ENCODE measurements at places on chromosomes 4 and X.
A peak's percentile ranks its signal among the peaks of the same experiment; 100 is the strongest.

- no peak for DNase-seq
Measured at GRCh38 chr4:177256950-177257349, 52.7 kb upstream of the NEIL3 start.

DNA sequence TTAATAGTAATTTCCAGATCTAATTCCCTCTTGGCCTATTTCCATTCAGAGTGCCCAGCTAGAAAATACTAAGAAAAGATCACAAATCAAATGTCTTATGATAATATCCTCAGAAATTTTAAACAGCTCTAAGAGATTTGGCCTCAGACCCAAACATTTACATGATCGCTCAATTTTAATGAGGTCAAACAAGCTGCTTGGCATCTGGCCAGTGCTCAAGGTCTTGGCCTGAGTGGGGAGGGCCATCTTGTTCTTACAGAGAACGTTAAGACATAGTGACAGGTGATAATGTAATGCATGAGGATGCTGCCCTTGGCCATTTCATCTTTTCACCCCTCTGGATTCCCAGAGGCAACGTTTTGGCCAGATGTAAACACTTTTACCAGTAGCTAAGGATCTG, 159.2 kb upstream of the SLC7A11 start:
- DNase-seq, result peak; percentile 58

GRCh38 chrX:1870421-1870820, 255.6 kb downstream of the ASMT start:
- no peak for DNase-seq

GRCh38 chr4:113584407-113585150, 177.0 kb downstream of the CAMK2D start:
- DNase-seq, result no peak

DNA sequence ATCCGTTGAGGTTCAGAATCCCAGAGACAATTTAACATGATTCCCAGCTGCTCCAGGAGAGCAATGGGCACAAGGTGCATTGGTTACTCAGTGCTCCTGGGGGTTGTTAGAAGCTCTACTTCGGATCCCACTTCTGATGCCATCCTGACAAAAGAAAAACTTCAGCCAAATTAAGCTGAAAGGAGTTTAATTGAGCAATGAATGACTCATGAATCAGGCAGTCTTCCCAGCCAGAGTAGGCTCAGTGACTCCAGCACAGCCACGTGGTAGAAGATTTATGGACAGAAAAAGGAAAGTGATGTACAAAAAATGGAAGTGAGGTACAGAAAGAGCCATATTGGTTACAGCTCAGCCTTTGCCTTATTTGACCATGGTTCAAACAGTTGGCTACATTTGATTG, 95.7 kb downstream of the PWWP3B start:
- no peak for DNase-seq

DNA sequence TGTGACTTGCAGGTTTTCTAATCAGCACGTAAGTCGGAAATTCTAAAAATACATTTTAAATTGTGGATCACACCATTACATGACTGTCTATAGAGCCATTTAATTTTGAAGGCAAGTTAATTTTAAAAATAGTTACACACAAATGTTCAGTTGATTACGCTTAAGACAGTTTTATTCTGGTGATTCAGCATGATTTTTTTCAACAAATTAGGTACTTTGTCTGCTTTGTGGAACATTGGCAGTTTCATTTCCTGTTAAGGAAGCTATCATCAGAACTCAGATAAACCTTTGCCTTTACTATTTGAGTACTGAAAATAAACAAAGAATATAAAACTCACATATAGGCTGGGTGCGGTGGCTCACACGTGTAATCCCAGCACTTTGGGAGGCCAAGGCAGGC, 19.5 kb downstream of the SAT1 start:
- no peak for DNase-seq

GRCh38 chrX:96433409-96434077, 251.1 kb upstream of the DIAPH2 start:
- no peak for DNase-seq

DNA sequence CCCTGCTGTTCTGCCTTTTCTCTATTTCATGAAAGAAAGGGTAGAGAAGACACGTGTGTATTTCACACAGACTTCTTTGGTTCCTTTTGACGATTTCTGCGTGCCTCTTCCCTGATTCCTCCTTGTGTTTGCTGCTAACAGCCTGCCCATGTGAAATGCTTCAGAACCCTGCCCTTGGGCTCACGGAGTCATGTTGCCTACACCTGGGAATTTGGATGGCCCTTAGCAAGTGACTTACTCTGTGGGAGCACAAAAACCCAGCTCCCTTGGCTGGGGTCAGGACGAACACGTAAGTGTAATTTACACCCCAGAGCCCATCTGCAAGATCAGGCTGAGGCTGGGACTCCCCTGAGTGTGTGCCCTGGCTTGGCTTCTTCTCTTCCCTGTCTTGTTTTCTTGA, 220.3 kb upstream of the BCOR start:
- DNase-seq, result no peak

GRCh38 chr4:152265149-152265621, 270.7 kb downstream of the FBXW7 start:
- no peak for DNase-seq

GRCh38 chr4:140237616-140238350, 83.8 kb upstream of the MAML3 start:
- DNase-seq, result peak; percentile 63

DNA sequence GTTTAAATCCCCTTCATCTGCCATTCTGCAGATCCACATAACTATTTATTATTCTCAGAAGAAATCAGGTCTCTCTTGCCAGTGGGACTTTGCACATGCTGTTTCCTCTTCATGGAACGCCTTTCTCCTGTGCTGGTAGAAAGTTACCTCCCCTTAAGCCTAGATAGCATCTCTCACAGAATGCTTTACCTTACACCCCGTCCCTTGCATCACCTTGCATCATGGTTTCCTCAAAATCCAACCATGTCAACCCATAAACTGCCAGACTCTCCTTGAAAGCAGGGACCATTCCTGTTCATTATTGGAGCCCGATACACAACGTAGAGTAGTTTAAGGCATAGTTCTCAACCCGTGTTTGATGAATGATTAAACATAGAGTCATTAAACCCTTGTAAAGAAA, 396.2 kb upstream of the F9 start:
- DNase-seq, result no peak

DNA sequence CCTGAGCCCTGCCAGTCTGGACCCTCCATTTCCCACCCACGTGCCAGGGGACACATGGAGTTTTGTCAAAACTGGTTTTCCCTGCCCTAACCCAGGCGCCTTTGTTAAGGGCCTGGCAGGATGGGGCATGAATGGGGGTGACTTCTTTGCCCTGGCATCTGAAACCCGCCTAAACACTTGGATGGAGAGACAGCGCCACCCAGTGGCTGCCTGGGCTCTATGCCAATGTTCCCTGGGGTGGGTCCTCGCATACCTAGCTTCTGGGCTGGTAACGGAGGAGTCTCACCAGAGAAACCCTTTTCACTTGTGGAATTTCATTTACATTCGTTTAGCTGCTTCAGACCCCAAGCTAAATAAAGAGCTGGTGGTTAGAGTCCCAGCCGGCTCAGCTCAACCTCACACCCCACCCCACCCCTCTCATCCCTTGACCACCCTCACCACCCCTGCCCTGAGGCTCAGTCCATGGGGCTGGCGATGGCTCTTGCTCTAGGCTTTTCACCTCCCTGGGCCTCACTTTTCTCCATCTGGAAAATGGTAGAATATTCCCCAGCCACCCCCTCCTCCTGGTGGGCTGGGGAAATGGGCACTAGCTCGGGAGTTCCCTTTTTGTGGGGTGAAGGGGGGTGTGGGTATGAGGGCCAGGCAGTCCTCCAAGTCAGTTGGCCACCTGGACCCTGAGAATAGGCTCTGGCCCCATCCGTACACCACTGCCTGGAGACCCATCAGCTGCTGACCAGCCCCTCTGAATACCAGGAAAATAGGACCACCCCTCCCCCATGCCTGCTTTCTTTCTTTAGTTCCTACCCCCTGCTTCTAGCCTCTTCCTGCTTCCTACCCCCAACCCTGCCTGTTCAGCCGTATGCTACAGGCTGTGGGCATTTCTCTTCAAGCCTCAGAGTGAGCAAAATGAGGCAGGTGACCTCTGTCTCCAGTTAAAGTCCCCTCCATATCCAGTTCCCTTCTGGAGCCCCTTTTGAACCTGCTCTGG, 57.1 kb upstream of the PJA1 start:
- peak; percentile 80 for DNase-seq

DNA sequence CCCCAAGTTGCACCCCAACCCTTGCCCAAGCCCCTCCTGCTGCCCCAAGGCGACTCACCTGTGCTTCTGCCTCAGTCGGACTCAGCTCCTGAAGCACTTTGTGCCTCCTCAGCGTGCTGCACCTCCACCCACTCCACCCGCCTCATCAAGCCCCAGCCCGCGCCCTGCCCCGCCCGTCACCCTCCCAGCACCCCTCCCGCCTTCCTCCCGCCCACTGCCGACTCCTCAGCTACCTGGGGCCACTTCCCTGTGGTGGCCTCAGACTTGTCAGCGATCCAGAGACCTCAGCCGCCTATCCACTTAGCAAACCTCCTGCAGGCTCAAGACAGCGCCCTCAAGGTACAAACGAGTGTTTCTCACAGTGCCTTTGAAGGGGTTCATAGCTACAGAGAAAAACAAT, 19.6 kb upstream of the IQCM start:
- no peak for DNase-seq

DNA sequence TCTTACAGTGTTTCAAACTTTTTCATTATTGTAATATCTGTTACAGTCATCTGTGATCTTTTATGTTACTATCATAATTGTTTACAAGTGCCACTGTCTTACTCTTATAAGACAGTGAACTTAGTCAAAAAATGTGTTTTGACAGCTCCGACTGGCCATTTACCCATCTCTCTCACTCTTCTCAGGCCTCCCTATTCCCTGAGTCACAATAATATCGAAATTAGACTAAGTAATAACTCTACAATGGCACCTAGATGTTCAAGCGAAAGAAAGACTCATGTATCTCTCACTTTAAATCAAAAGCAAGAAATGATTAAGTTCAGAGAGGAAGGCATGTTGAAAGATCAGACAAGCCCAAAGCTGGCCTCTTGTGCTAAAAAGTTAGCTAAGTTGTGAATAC, 184.2 kb downstream of the CDS1 start:
- no peak for DNase-seq

- no peak for DNase-seq
Measured at GRCh38 chr4:184740980-184741391, 7.1 kb upstream of the CENPU start.

DNA sequence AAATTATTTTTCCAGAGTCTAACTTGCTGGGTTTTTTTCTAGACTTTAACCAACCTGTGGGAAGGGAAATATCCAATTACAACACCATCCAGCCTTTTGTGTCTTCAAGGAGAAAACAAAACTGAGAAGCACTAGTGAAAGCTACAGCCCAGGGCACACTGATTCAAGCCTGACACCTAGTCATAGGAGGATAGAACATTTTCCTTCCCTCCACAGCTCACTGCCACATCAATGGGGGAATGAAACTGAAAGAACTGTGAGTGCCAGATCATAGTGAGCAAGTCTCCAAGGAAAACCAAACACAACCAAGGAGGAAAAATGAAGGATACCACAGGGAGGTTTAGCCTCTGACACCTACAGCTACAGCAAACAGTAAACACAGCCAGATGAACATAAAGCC, 43.3 kb upstream of the MAGEA8 start:
- DNase-seq, result no peak

DNA sequence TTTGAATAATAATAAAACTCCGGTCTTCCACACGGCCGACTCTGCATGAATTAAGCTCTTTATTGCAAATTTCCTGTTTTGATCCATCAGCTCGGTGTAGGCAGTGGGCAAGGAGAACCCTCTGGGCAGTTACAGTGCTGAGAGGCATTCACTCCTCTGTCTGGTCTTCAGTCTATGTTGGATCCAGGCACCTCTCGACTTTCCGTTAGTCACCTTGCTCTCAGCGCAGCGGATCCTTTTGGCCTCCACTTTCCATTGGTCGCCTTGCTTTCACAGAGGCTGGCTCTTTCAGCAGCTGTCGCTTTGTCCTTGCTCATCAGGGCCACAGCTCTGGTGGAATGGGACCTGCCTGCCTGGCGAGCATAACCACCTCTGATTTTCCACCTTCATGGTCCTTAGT, 52.9 kb downstream of the TRMT44 start:
- DNase-seq, result no peak

DNA sequence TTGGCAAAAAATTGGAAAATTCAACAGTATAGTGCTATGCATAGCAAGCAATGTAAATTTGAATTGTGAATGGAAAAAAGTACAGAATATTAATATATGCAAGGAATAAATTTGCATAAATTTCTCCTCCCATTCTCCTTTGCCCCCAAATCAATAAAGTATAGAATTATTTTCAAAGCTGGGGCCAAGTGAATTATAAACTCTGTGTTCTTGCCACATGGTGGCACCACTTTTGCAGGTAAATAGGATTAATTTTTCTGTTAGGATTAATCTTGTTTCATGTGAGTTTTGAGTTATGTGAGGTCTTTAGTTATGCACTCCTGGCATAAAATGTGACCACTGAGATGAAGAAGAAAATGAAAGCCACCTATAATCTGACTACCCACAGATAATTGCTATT, 19.9 kb downstream of the COPS4 start:
- DNase-seq, result no peak

- DNase-seq, result no peak
Measured at GRCh38 chr4:161419822-161420221, 744.0 kb downstream of the FSTL5 start.

DNA sequence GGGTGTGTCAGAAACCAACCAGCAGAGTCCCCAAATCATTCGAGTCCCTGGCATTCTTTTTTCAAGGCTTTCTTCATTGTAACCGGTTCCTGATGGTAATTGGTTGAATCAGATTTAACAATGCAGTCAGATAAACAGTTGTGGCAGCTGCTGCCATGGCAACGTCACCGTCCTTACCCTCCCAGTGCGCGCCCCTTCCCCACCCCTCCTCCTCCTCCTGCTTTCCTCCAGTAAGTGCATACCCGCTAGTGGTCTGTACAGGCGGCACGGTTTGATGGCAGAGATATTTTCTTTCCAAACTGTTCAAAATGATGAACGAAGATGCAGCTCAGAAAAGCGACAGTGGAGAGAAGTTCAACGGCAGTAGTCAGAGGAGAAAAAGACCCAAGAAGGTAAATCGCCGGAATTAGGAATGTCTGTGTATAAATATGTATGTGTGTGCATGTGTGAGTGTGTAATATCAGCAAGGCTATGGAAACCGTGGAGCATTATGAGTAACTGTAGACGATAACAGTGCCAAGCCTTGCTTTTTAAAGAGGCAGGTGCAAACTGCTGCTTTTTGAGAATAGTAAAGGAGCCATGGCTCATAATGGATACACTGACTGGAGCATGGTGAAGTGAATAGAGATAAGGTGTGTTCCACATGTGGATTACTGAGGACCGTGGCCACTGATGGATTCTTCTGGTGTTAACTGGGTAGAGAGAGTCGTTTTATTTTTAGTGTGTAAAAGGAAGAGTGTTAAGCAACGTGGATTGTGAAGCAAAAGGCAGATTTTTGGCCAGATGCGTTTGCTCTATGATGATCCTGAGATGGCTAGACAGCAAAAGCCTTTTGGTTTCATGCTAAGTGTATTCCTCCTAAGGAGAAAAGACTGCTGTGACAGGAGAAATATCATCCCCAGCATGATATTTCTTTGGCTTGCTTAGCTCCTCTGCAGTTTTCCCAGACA, at the start of gene ANK2:
Gene ANK2 (plus strand): TSS at position 233 of the 950 bp plus-strand sequence. CDS start 76 bp downstream, at position 309.
- DNase-seq, result peak; percentile 35

- no peak for DNase-seq
Measured at GRCh38 chrX:3549411-3549911, 164.0 kb downstream of the PRKX start.
